ENCODE measurements at places on chromosomes 16 and 17.

- no peak for DNase-seq
Measured at GRCh38 chr17:80466188-80466705, 10.2 kb downstream of the NPTX1 start.

DNA sequence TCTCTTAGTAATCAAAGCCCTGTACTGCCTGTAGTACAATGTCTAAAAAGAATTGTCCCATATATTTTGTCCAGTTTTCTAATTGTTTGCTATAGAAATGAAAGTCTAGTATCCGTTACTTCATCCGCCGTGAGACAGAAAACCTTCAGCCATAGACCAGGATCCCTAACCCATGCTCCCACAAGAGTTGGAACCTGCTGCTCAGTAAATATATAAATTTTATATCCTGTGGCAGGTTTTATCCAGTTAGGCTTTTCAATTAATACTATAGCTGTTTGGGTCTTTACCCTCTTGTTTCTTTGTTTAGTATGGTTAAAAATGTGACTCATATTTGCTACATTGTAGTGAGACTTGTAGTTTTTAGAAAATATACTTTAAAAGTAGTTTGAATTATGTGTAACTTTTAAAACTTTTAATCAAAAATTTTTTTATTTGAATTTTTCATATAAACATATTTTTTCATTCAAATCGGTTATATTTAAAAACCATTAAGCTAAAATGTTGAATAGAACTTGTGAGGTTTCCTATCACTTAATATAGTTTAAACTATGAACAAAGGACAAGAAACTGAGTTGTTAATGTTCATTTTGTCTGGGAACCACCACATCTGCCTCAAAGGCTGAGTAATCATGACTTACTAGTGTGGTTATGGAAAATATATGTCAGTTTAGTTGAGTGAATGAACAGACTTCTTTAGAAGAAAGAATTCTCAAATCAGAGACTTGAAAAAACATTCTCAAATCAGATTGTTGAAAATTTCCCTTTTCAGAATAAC, 54.8 kb downstream of the VMP1 start:
- DNase-seq: no peak

GRCh38 chr17:82113422-82113821, 15.4 kb upstream of the FASN start:
- no peak for DNase-seq

GRCh38 chr17:79340333-79341221, 266.0 kb downstream of the ENGASE start:
- DNase-seq: no peak

- DNase-seq: no peak
Measured at GRCh38 chr17:75602644-75603043, 15.0 kb downstream of the MYO15B start.

All from NCI-H1694 (cell line).